ENCODE measurements at places on chromosomes 3 and 15. TPM values are rescaled to one million over a fixed set of nuclear protein-coding genes. Genes with fewer than 3 reads are reported as not detected.

Gene GMNC
- not detected for total RNA-seq

Gene MYL3
- not detected for total RNA-seq

Gene PCBP4
- 29.8 TPM for total RNA-seq

Gene NMNAT3
- total RNA-seq: 0.28 TPM

Gene NEK10
- total RNA-seq: 15.8 TPM

Gene HHLA2
- not detected for total RNA-seq

Gene PLA2G4B
- 0.71 TPM for total RNA-seq

Gene KBTBD13
- not detected for total RNA-seq

Gene CCR9
- not detected for total RNA-seq

Gene CLDN16
- total RNA-seq: under 0.01 TPM

Gene DIS3L
- total RNA-seq: 26.7 TPM

Gene NPAP1
- total RNA-seq: not detected

Gene CHAC1
- 40.8 TPM for total RNA-seq

Gene ZSCAN2
- 11.6 TPM for total RNA-seq

Gene TAMM41
- total RNA-seq: 5.0 TPM

Gene NAALADL2
- total RNA-seq: 13.7 TPM

Gene ZNF385D
- 0.14 TPM for total RNA-seq

Gene IQGAP1
- 149 TPM for total RNA-seq

Gene BAHD1
- 4.0 TPM for total RNA-seq

Gene DPH3
- 15.9 TPM for total RNA-seq
